ENCODE measurements at places on chromosomes 1 and 21.

DNA sequence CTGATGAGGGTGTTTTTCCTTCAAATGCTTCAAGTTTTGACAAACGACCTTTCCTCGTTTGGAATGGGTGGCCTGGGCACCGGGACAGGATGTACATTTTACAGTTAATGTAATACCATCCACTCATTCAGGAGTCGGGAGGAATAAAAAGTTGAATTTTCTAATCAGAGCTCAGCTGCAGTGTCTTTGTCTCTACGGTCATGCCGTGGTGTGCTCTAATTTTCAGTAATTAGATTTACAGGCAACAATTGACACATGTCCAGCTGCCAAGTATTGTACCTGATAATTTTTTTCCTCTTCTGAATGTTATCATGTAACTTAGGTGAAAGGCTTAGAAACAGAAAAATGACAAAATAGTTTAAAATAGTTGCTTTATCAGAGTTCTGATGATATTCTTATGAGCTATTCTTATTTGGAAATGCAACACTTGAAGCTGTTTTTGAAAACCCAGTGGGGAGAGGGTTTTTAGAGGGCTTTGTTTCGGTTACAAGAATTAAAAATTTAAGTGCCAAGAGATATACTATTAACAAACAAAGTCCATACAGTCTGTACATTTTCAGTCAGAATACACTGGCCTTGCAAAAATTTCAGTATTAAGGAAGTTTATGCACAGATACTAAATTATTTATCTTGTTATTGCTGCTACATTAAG lies 1.0 kb downstream of the CDKN2C start:
- DNase-seq, result no peak
- peaks cover 22% of the 10 kb centered on the region for H3K4me1 ChIP-seq
- H3K4me3 ChIP-seq, result peak overlapping the region; percentile 99
- peaks cover 18% of the 10 kb centered on the region for H3K36me3 ChIP-seq
- H3K27ac ChIP-seq, result peak overlapping the region; percentile 95

DNA sequence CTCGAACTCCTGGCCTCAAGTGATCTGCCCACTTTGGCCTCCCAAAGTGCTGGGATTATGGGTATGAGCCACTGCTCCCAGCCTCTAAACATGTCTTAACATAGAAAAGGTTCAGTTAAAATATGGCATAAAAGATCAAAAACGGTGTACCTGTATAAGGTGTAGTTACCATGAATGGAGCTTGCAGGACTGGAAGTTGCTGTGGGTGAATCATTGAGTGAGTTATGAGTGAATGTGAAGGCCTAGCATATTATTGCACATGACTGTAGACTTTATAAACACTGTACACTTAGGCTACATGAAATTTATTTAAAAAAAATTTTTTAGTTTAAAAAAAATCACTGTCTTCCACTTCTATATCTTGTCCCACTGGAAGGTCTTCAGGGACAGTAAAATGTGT lies 15.7 kb downstream of the ABCD3 start:
- H3K4me3 ChIP-seq, result no peak overlapping the region
- no peaks in the 10 kb centered on the region for H3K27me3 ChIP-seq
- H3K36me3 ChIP-seq, result no peaks in the 10 kb centered on the region
- peaks cover 29% of the 10 kb centered on the region for H3K4me1 ChIP-seq

DNA sequence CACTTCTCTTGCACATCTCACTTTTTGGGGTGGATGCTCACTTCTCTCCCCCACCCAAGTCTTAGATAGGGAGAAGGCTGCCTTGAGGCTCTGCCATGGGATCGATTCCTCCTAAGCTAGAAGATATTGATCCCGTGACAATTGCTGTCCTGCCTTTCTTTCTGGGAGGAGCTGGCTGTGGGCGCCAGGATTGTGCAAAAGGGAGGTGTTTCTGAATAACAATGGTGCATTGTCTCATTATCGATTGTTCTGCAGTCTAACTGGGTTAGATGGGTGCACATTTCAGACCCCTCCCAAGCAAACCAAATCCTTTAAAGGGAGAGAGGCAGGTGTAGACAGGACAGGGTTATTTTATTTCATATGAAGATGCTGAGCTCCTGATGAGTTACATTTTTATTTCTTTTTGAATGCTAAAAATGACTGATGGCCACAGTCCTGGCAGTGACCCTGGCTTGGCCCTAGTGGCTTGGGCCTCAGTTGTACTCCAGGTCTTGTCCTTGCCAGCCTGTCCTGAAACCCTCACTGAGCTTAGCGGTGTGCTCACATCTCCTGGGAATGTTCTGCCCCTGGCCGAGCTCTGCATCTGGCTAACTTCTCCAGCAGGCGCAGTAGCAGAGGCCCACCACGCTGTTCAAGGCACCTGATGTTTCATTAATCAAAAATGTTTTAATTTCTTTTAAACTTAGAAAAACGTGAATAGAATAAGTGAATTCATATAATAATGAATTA lies 99.0 kb upstream of the KAZN start:
- H3K4me1 ChIP-seq, result no peaks in the 10 kb centered on the region
- peaks cover 29% of the 10 kb centered on the region for H3K27me3 ChIP-seq
- H3K36me3 ChIP-seq, result no peaks in the 10 kb centered on the region
- no peak overlapping the region for H3K4me3 ChIP-seq
- DNase-seq, result no peak
- H3K27ac ChIP-seq, result no peak overlapping the region

DNA sequence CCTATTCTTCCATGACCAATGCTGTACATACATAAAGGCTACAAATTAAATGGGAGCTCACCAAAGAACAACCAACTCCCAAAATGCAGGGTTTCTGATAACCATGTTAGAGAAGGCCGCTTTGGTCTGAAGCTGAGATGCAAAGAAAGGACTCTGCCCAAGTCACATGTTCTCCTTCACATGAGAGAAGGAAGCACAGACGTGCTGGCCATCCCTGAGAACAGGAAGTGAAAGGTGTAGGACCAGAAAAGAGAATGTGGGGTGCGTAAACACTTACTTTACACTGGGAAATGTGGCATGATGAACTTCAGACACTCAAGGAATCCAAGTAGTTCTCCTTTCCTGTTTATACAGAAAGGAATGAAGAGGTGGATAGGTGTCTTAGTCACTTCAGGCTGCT lies 31.7 kb upstream of the TADA1 start:
- H3K27ac ChIP-seq, result no peak overlapping the region
- H3K36me3 ChIP-seq, result no peaks in the 10 kb centered on the region
- peaks cover 5% of the 10 kb centered on the region for H3K27me3 ChIP-seq
- peaks cover 10% of the 10 kb centered on the region for H3K4me1 ChIP-seq
- no peak for DNase-seq

GRCh38 chr1:201381130-201381529 lies 3.6 kb upstream of the TNNT2 start:
- no peaks in the 10 kb centered on the region for H3K4me1 ChIP-seq
- H3K27me3 ChIP-seq, result peaks cover 8% of the 10 kb centered on the region
- H3K4me3 ChIP-seq, result no peak overlapping the region
- no peak overlapping the region for H3K27ac ChIP-seq

DNA sequence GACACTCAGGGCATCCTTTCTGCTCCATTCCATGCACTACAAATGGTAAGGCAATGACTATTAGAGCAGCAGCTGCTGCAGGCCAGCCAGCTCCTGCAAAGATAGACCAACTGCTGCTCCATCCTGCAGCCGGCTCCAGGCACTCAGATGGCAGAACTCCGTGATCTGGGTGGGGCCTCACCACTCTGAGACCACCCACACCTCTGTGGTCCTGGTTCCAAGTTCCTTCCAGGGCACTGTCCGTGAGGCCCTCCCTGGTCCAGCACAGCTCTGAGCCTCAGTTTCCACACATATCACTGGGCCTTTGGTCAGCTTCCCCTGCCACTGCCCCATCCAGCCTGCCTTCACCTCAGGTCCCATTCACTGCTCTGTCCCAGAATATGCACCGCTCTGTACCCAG lies 114.7 kb downstream of the DMRTB1 start:
- no peaks in the 10 kb centered on the region for H3K36me3 ChIP-seq
- no peak overlapping the region for H3K4me3 ChIP-seq
- DNase-seq, result no peak
- H3K4me1 ChIP-seq, result peaks cover 21% of the 10 kb centered on the region

GRCh38 chr1:8858888-8859706 lies 19.4 kb downstream of the ENO1 start:
- H3K27ac ChIP-seq, result peak overlapping the region; percentile 61
- H3K4me1 ChIP-seq, result peaks cover 22% of the 10 kb centered on the region
- no peaks in the 10 kb centered on the region for H3K27me3 ChIP-seq
- peaks cover 19% of the 10 kb centered on the region for H3K36me3 ChIP-seq
- no peak overlapping the region for H3K4me3 ChIP-seq

- DNase-seq, result no peak
- H3K4me3 ChIP-seq, result peak overlapping the region; percentile 64
- H3K4me1 ChIP-seq, result peaks cover 17% of the 10 kb centered on the region
- H3K27me3 ChIP-seq, result peaks cover 58% of the 10 kb centered on the region
Observed at GRCh38 chr1:66752671-66753371, 562 bp downstream of the DYNLT5 start.

GRCh38 chr1:34774957-34775356 lies 6.1 kb upstream of the GJB3 start:
- no peak for DNase-seq
- H3K36me3 ChIP-seq, result no peaks in the 10 kb centered on the region
- no peaks in the 10 kb centered on the region for H3K4me1 ChIP-seq

GRCh38 chr1:7684861-7685635 lies 86.0 kb upstream of the VAMP3 start:
- H3K27me3 ChIP-seq, result peaks cover 11% of the 10 kb centered on the region
- no peaks in the 10 kb centered on the region for H3K36me3 ChIP-seq
- H3K4me3 ChIP-seq, result no peak overlapping the region

GRCh38 chr1:58437623-58438022 lies 108.9 kb downstream of the OMA1 start:
- H3K27me3 ChIP-seq, result no peaks in the 10 kb centered on the region
- no peak overlapping the region for H3K4me3 ChIP-seq
- DNase-seq, result no peak
- H3K27ac ChIP-seq, result no peak overlapping the region
- H3K4me1 ChIP-seq, result no peaks in the 10 kb centered on the region

DNA sequence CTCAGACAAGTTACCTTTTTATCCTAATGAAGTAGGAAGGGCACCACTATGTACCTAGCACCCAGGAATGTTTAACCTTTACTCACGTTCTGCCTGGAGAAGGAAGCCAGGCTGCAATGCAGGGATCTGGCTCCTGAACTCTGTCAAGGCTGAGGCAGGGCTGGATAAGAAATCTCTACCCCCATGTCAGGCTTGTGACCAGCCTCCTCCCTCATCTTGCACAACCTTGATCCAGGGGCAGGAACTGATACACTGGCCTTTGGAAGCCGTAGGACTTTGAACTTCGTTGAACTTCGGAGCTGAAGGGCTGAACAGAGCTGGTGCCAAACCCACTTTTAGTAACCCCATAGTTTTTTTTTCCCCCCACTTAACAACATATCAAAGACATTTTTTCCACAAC lies 8.0 kb upstream of the AKR1A1 start:
- peaks cover 12% of the 10 kb centered on the region for H3K27me3 ChIP-seq
- H3K4me3 ChIP-seq, result peak overlapping the region; percentile 11
- DNase-seq, result no peak
- H3K4me1 ChIP-seq, result peaks cover 32% of the 10 kb centered on the region
- peak overlapping the region; percentile 53 for H3K27ac ChIP-seq

DNA sequence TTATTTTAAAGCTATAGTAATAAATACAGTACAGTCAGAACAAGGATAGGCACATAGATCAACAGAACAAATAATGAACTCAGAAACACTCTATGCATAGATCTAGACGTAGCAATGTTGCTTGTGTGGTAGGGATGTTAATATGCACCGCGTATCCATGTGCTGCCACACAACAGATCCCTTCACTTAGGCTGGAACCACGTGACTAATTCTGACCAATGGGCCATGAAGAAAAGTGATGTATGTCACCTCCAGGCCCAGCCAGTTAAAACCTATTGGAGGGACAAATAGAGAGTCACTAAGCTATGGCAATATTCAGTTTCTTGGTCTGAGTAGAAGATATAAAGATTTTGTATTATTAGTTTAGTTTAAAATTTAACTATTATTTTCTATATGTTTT lies 91.4 kb downstream of the ADAMTS1 start:
- H3K27ac ChIP-seq, result no peak overlapping the region
- H3K36me3 ChIP-seq, result no peaks in the 10 kb centered on the region
- no peak for DNase-seq
- no peaks in the 10 kb centered on the region for H3K4me1 ChIP-seq
- no peak overlapping the region for H3K4me3 ChIP-seq
- H3K27me3 ChIP-seq, result peaks cover 4% of the 10 kb centered on the region

DNA sequence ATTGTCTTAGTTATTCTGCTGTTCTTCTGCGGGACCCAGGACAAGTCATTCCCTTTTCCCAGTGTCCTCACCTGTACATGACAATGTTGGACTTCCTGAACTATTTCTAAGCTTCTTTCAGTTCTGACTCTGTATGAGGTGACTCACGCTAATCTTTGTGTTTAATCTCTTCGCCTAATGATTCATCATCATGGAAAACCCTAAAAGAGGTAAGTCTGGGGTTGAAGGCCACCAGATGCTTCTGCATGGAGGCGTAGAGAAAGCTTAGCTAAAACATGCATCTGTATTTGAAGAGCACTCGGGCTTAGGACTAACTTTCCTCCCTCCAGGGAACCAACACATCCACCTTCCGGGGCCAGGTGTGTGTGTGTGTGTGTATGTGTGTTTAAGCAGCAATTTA lies 7.4 kb downstream of the SPRR5 start:
- H3K4me3 ChIP-seq, result no peak overlapping the region
- H3K36me3 ChIP-seq, result no peaks in the 10 kb centered on the region
- no peak for DNase-seq
- H3K27me3 ChIP-seq, result peaks cover 17% of the 10 kb centered on the region

GRCh38 chr1:116909512-116910378 lies at the start of gene PTGFRN:
PTGFRN (plus strand) TSS chr1:116909916; CDS start chr1:116910204, 288 bp downstream.
- no peaks in the 10 kb centered on the region for H3K36me3 ChIP-seq
- no peak for DNase-seq
- peaks cover 3% of the 10 kb centered on the region for H3K4me1 ChIP-seq
- H3K27me3 ChIP-seq, result peaks cover 20% of the 10 kb centered on the region
- H3K27ac ChIP-seq, result peak within 1 kb of the TSS; percentile 26

- no peak overlapping the region for H3K27ac ChIP-seq
- no peak for DNase-seq
- H3K36me3 ChIP-seq, result no peaks in the 10 kb centered on the region
- H3K27me3 ChIP-seq, result no peaks in the 10 kb centered on the region
- no peaks in the 10 kb centered on the region for H3K4me1 ChIP-seq
Observed at GRCh38 chr1:238232084-238232710, 341.5 kb upstream of the ZP4 start.

GRCh38 chr1:54710841-54711240 lies 4.8 kb upstream of the TTC4 start:
- H3K27me3 ChIP-seq, result peaks cover 12% of the 10 kb centered on the region
- no peak for DNase-seq
- no peak overlapping the region for H3K4me3 ChIP-seq
- peaks cover 5% of the 10 kb centered on the region for H3K4me1 ChIP-seq
- no peaks in the 10 kb centered on the region for H3K36me3 ChIP-seq
- no peak overlapping the region for H3K27ac ChIP-seq

DNA sequence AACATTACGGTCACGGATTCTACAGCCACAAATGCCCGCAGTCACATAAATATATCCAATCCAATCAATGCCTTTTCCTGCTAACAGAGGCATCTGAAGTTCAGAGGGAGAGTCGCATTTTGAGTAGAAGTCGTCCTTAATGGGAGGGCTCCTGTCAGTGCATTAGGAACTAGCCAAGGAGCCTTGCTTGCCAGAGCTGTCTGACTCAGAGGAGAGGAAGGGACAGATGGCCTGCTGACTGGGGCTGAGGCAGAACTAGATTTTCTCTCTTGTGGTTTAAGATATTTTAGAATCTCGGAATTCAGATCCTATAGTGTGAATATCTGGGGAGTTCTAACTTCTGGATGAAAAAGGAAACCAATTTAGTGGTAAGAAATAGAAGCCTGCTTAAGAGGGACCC lies 10.6 kb downstream of the XKR8 start:
- H3K27me3 ChIP-seq, result no peaks in the 10 kb centered on the region
- peak overlapping the region; percentile 32 for H3K27ac ChIP-seq
- no peak for DNase-seq
